ENCODE measurements at places on chromosomes 1 and 21.

GRCh38 chr21:33384841-33385331, 18.3 kb upstream of the IFNGR2 start:
- DNase-seq = no peak

DNA sequence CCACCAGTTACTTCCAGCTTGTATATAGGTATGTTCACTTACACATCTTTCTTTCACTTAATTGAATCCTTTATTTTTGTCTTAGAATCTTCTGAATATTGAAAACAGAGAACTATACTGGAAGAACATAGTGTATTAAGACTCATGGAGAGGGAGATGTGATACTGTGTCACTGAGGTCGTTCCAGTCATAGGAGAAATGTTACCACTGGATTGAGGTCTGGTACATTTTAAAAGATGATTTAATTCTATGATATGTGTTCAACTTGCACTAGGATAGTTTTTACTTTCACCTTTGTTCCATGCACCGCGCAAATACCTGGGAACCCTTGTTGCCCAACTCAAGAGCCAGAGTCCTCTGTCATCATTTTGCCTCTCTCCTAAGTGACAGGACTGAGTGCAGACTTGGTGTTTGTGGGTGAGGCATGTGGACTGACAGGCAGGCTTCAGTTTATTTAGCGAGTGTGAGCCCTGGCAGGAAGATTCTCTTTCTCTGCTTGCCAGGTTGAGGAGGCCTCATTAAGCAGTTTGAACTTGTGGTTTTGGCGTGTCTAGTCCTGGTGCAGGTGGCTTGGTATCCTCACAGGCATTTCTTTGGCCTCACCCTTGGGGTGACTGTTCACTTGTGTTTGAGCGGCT, 63.7 kb downstream of the DYRK1A start:
- DNase-seq = no peak

GRCh38 chr1:160401487-160401805, 1.1 kb downstream of the VANGL2 start:
- no peak for DNase-seq

GRCh38 chr21:44370027-44370735, 16.8 kb downstream of the TRPM2 start:
- no peak for DNase-seq

DNA sequence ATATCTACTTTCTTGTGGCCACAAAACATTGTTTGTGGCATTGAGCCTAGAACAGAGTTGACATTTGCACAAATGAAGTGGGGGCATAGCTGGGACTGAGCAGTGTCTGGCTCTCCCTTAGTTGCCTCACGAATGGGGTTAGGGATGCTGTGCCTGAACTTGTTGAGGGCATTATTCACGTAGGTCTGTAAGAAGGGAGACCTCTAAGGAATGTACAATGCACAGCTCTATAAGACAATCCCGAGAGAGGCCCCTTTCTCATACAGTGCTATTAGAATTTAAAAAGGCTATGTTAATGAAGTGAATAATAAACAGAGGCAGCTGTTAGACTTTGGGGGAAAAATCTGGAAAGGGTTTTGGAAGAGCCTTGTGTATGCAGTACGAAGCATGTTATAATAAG, 118.4 kb upstream of the DEPDC1 start:
- DNase-seq = no peak

DNA sequence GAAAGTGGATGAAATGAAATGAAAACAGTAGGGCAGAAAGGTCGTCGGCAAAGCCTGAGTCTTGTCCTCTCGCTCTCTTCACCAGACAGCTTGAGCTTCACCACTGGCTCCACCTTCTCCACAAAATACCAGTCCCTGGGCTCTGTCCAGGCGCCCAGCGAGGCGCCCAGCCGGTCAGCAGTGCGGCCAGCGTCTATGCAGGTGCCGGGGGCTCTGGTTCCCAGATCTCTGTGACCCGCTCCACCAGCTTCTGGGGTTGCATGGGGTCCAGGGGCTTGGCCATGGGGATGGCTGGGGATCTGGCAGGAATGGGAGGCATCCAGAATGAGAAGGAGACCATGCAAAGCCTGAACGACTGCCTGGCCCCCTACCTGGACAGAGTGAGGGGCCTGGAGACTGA, 600.5 kb upstream of the ZP4 start:
- no peak for DNase-seq

DNA sequence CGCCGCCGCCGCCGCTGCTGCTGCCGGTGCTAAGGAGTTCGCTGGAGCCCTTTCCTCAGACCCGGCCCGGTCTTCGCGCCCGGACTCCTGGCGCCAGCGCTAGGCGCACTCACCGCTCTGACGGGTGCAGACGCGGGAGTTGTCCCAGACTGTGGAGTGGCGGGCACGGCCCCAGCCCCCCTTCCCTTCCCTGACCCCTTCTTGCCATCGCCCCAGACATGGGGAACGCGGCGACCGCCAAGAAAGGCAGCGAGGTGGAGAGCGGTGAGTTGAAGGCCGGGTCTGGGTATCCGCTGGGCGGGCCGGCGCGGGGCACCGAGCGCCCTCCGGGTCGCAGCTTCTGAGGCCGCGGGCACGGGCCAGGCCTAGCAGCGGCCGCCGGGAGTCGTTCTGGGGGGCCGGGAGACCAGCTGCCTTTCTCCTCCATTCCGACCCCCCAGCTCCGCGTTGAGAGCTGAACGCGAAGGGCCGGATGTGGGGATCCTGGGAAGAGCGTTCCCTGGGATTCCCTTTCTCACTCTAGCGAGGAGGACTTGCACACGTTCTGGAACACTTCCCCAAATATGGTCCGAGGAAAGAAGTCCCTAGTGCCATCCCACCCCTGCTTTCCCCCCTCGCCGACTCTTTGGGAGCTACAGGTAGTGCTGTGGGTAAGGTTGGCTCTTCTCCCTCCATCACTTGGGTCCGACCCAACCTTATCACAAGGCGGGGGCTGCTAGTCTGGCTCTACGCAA, 65.8 kb upstream of the PRKACB start:
- peak; percentile 43 for DNase-seq

- DNase-seq = no peak
Observed at GRCh38 chr1:78284354-78284753, 206.4 kb upstream of the PTGFR start.

DNA sequence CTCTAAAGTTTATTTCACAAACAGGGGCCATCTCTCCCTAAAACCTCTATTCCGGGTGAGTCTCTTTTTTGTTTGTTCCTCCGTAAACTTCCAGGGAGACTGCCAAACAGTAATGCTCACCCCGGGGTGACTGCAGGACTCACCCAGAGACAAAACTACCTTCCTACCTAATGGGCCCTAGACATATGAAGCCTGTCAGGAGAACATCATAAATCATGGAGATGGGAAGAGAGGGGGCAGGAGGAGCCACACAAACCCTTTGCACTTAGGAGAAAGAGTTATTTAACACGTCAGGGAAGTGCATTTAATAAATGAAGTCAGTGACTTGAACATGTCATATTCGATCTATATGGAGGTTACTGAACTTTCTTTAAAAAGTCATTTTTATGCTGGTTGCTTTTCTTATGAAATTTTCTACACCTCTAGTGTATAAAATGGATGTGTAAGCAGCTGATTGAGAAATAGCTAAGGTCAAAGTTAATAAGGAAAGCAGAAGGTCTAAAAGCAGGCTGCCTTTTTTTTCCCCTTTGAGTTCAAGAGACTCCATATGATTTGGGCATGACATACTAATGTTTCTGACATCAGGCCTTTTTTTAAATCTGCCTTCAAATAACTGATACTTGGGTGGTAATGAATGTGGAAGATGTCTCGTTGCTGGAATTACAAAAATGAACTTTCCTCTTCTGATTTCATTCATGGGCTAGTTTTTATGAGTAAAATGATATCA, 286.9 kb upstream of the USP25 start:
- DNase-seq = no peak
